ENCODE measurements at places on chromosomes 11 and 22.

- DNase-seq = no peak
Observed at GRCh38 chr11:77730789-77731188, 89.7 kb downstream of the RSF1 start.

DNA sequence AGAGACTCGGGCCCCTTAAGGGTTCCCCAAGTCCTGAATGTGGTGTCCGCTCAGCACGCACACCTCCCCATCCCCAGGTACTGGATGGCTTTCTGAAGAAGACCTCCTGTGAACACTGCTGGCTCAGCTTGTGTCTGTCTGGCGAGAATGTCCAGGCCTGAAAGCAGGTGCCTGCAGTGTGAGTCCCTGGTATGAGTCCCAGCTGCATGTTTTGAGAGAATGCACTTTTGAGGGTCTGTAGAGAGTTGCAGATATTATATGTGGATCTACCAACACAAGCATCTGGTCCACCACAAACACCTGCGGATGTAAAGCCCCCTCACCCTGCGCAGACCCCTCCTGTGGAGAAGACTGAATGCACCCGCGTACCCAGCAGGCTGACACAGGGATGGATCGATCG, 1308.9 kb downstream of the TBC1D22A start:
- DNase-seq = no peak

DNA sequence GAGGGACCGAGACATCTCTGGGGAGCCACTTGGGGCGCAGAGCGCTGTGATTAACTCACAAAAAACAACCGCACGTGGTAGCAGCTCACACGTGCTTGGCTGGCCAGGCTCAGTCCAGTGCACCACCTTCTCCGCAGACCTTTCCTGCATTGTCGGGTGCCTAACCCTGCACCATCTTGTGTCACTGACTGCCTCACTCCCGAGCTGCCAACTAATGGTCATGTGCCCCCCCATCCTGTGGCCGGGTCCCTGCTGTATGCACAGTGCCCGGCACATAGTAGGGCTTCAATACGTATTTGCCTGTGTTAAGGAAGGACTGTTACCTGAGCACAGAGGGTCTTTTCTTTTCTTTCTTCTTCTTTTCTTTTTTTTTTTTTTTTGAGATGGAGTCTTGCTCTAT, 71.9 kb downstream of the ARHGAP8 start:
- DNase-seq = no peak

- no peak for DNase-seq
Observed at GRCh38 chr11:95378789-95379188, 147.8 kb upstream of the SESN3 start.

DNA sequence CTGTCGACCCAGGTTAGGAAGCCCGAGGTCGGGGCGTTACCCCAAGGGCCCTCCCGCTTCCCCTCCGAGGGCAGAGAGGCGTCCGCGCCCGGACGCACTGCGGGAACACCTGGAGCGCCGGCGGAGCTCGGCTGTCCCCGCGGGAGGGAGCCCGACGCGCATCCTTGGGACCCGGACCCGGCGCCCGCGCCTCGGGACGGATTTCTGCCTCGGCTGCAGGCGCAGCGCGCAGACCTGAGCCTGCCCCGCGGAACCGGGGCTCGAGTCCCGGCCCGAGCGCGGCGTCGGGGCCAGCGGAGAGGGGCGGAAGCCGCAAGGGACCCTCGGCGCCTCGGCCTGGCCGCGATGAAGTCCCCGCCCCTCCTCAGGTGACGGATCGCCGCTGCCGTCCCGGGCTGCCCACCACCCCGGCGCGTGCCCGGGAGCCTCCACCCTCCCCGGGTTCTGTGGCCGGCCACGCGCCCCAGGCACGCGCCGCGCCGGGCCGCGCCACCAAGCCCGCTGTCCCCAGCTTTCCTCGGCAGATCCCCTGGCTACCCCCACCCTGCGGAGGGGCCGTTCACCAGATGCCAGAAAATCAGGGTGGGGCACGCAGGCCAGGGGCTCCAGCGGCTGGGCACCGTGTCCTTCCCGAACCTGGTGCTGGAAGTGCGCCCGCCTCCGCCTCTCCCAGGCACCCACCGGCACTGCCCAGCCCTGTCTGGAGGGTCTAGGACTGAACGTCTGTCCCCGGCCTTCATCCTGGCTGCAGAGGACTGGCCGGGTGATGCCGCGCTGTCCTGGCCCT, 410 bp downstream of the GLB1L3 start:
- DNase-seq = no peak

DNA sequence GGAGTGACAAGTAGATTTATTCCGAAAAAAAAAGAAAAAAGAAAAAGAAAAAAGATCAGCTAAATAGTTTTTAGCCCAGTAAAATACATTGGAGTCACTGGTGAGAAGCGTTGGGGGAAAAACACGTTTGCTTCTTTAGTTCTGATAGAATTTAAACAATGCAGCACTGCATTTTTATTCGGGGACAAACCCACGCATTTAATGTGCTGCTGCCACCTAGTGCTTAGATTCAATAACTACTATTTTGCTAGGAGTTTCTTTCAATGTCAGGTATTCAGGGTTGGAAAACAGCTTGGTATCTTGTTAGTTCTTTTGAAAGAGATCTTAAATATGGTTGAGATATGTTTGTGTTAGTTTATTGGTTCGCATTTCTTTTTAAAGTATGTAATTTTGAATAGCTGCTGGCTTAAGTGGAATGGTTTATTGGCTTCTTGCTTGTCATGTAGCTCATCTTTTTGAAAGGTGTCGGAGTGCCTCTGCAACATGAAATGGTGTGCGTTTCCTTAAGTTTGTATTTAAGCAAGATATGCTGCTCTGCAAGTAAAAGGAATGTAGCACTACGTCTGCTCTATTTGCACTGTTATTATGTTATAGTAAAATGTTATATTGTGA, 41.9 kb downstream of the SVIP start:
- DNase-seq = no peak

GRCh38 chr11:37605229-37605628, 1007.2 kb upstream of the RAG2 start:
- DNase-seq = no peak

DNA sequence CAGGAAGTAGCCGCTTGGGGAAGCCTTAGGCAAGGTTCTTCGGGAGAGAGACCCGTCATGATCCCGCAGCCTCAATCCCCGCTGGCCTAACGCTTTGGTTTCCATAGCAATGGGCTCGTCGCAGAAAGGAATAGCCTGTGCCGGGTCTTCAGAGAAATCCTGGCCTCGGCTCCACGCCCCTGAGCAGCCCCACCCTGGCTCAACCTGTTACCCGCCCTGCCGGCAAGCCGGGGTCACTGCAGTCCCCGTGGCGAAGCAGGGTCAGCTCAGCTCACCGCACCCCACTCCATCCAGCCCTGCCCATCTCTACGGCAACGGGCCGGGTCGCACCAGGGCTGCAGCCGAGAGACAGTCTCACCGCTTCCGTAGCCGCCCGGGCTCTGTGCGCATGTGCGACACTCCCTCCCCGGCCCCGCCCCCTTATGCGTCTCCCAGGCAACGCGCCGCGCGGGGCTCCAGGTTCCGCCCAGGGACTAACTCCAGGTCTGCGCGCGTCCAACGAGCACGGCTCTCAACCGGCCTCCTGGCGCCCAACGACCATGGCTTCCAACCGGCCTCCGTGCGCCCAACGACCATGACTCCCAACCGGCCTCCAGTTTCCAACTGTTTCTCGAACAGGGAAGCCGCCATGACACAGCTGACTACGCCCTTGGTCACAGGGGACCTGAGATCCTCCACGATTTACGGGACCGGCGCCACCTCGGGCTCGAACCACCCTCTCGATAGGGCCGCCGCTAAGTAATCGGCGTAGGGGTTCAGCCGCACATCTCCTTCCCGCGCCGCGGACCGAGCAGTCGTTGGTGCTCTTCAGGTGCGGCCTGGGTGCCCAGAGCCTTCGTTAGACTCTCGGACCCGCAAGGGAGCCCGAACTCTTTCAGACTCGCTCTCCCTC, at the start of gene DUSP18:
DUSP18 (minus strand) TSS at position 382 of the 892 bp plus-strand sequence. CDS start 3,872 bp downstream, outside the sequence.
- peak; percentile 49 for DNase-seq

DNA sequence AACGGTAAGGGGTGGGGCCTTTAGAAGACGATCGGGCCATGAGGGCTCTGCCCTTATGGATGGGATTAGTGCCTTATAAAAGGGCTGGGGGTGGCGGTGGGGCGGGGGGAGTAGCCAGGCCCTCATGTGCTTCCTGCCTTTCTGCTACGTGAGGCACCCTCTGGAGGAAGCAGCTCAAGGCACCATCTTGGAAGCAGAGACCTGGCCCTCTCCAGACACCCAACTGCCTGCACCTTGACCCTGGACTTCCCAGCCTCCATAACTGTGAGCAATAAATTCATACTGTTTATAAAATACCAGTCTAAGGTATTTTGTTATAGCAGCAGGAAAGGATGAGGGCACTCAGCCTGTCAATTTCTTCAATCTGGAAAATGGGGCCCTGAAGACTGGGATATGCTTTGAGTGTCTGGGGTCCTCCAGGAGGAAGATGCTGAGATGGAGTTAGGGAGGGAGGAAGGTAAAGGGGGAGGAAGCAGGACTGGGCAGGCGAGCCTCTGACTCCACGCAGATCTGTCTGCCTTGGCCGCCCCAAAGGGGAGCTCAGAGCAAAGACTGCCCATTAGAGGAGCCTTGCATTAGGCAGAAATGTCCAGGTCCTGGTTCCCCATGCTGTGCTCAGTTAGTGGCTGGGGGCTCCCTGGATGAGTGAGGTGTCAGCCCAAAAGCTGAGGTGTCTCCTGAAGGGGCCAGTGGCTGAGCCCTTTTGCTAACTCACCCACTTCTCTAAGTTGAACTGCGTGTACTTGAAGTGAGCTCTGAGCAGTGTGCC, 5.3 kb downstream of the CABP2 start:
- no peak for DNase-seq

DNA sequence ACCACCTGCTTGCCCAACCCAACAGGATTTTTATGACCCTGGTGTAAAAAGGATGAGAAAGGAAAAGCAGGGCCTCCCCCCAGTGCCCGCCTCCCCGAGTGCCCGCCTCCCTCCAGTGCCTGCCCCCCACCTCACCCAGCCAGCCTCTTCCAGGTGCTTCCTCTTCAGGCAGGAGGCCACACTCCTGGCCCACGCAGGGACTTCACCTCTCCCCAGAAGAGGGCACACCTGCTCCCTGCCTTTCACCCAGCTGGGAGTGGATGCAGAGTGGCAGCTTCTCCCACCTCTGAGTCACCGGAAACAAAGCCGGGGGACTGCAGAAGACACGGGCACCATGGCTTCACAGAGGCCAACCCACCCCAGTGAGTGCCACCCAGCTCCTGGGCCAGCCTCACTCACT, 16.1 kb downstream of the CPT1A start:
- DNase-seq = peak; percentile 75

DNA sequence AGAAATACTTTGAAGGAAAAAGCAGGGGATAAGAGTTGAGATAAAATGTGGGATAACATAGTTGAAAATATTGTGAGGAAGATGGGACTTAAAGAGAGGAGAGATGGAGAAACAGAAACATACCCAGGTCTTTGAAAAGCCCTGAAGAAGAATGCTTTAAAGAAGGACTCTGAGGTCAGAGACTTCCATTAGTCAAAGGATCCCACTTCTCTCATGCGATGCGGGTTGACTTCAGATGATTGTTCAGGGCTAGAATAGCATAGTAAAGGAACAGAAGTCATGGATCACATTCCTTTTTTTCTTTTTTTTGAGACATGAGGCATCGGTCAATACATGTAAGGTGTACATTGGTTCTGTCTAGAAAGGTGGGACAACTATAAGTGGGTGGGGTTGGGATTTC, 3.5 kb upstream of the JAM3 start:
- no peak for DNase-seq

GRCh38 chr11:13260201-13260962, 17.2 kb upstream of the BMAL1 start:
- DNase-seq = no peak
